Fibroblast of the conjunctiva (primary cell): ENCODE measurements at places on chromosomes 12 and 14.

- DNase-seq = no peak
Measured at GRCh38 chr12:79326222-79326621, 364.5 kb downstream of the PAWR start.

DNA sequence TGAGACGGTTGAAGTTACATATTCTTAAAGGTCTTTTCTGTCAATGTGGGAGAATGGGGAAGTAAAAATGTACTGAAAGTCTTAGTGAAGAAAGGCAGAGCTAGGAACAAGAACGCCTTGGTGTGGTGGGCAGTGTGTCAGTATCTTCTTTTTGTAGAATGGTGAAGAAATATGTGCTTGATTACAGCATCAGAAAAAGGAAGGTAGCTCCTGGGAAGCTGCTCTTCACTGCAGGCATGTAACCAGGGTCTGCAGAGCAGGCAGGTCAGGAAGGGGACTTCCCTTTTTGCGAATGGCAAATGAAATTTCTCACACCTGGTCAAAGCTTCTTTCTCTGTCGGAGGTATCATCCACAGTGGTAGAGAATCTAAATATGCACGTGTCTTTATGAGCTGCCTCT is 226.2 kb downstream of the ADAMTS20 start:
- DNase-seq = no peak

DNA sequence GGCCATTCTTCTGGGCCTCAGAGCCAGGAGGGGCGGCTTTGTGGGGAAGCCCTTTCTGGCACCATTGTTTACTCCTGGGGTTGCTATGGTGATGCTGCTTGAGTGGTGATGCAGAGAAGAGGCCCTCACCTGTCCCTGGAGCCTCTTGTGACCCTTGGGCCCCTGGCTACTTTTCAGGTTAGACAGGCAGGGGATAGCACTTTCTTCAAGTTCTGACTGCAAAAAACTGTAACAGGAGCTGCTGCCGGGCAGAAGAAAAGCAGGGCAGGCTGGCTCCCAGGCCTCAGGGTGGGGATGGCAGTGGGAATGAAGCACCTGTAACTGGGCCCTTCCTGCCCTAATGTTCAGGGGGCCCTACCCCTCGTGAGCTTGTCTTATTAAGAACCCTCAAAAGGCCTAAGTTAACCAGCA is at the start of gene TEX52:
TSS of gene TEX52 (minus strand) at position 19 of the 411 bp plus-strand sequence. CDS start at position 6, 13 bp downstream.
- no peak for DNase-seq

DNA sequence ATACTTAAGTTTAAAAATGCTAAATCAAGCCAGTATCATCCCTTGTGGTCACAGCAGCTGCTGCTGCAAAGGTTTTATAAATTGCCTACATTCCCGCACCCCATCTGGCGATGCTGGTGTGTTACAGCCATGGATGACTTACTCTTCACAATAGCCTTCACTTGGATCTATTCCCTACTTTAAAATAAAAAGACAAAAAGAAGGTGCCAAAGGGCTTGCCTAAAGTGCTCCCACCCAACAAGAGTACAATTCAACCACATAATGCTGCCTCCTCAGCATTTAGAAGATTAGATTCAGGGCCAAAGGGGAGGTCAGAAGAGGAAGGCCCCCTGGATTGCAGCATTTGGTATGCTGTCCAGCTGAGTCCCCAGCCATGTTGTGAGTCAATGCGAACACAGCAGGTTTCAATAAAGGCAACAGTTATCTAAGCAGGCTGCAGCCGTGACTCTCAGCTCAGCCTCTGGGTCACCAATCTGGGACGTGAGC is 176.1 kb downstream of the DAD1 start:
- DNase-seq = no peak

- DNase-seq = no peak
Measured at GRCh38 chr14:77908847-77909246, 108.9 kb downstream of the ADCK1 start.

- DNase-seq = peak; percentile 46
Measured at GRCh38 chr14:34113005-34113511, 162.2 kb upstream of the EGLN3 start.

DNA sequence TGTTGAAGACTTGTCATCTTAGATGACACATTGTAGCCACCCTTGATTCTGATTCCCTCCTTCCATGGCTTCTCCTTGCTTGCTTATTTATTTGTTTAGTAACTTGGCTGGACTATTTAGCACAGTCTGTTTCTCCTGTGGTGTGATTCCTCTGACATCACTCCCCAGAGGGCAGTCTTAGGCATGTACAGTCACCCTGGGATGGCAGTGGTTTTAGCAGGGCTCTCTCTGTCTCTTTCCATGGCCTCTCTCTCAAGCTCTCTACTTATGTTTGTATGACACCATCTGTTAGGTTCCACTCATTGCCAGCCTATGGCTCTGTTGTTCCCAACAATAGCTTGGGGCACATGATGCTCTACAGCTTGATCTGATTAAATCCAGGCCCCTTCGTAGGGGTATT is 158.3 kb downstream of the ADGRD1 start:
- DNase-seq = peak; percentile 31

GRCh38 chr12:74646831-74647230 is 109.2 kb downstream of the ATXN7L3B start:
- DNase-seq = no peak

GRCh38 chr14:24316597-24316950 is 5.3 kb downstream of the LTB4R start:
- no peak for DNase-seq

GRCh38 chr12:24425601-24425970 is 476.1 kb upstream of the SOX5 start:
- DNase-seq = no peak

DNA sequence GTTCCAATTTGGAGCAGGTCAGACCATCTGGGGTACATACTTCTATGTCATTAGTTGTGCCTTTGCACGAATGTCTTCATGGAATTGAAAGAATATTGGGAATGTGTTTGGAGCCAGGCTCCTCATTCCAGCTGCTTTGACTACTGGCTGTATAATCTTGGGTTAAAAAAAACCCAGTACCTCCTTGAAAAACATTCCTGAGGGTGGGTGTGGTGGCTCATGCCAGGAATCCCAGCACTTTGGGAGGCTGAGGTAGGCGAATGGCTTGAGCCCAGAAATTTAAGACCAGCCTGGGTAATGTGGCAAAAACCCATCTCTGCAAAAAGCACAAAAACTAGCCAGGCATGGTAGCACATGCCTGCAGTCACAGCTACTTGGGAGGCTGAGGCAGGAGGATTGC is 125.6 kb downstream of the TTC8 start:
- no peak for DNase-seq

GRCh38 chr14:91324606-91325575 is 80.4 kb upstream of the GPR68 start:
- no peak for DNase-seq

DNA sequence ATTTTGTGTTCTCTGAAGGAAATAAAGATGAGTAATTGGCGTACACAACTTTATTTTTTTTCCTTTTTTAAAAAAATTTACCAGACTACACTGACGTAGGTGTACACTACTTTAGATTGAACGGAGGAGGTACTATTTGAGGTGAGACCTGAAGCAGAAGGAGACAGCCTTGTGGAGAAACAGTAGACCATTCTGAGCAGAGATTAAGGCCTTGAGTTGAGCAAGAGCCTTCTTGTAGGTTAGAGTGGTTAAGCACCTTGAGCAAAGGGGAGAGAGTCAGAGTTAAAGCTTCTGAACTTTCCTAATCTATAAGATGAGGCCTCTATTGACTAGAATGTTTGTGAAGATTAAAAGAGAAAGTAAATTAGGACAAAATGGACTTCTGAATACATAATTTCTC is 2.5 kb downstream of the LEMD3 start:
- no peak for DNase-seq

GRCh38 chr12:69987579-69988091 is 162.6 kb downstream of the MYRFL start:
- DNase-seq = peak; percentile 67
